NCI-H526 (cell line): ENCODE measurements at places on chromosomes 3 and 15.

- no peak for DNase-seq
Observed at GRCh38 chr15:55868707-55869106, 124.7 kb downstream of the NEDD4 start.

DNA sequence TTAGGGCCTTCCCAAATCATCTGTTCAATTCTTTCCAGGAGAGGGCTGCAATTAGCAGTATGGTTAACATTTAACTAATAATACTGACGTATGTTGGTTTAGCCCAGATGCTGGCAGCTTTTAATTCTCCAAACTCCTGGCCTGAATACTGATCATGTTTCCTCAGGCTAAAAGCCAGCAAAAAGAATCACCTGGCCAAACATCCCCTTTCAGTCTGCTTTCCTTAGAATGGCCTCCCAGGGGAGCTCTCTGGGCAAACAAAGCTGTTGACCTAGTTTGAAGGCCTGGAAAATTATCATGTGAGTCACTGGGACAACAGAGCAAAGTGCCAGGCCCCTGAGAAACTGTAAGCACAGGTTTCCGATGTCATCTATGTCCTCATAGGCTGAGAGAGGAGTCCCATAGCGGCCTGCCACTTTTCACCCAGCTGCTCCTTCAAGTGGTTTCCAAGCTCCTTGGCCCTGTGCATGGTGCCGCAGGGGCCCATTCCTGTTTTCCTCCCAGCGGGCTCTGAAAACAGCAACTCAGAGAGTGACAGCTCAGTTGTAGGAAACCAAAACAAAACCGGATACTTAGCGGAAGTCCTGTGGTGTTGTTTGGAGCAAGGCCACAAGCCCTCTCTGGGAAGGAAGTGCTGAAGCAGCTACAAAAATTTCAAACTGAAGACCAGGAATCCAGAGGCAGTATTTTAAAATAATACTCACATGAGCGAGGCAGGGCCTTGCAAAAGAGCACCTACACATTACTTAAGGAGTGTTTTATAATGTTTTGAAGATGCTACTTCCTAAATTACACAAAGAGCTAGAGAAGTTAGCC lies 36.5 kb upstream of the RAB11A start:
- DNase-seq = peak; percentile 98

DNA sequence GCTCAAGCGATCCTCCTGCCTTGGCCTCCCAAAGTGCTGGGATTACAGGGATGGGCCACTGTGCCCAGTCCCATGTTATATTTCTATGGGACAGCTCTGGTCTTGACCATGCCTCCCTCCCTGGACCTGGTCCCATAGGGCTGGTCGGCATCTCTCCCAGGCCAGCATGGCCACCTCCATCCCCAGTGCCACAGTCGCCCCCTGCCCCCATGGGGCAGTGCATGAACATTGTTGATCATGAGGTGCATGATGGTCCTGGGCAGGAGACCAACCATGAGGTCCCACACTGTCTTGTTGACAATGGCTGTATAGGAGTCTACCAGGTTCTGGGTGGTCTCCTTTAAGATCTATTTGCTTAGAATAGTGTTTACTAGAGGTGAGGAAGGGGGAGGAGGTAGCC lies 6.5 kb downstream of the RPS17 start:
- no peak for DNase-seq

- no peak for DNase-seq
Observed at GRCh38 chr15:90674476-90674875, 42.7 kb upstream of the BLM start.

DNA sequence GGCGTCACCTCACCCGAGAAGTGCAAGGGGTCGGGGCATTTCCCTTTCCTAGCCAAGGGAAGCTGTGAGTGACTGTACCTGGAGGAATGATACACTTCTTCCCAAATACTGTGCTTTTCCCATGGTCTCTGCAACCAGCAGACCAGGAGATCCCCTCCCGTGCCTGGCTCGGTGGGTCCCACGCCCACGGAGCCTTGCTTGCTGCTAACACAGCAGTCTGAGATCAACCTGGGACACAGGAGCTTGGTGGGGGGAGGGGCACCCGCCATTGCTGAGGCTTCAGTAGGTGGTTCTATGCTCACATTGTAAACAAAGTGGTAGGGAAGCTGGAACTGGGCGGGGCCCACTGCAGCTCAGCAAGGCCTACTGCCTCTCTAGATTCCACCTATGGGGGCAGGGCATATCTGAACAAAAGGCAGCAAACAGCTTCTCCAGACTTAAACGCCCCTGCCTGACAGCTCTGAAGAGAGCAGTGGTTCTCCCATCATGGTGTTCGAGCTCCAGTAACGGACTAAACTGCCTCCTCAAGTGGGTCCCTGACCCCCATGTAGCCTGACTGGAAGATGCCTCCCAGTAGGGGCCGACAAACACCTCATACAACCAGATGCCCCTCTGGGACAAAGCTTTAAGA lies 31.4 kb upstream of the ABHD5 start:
- no peak for DNase-seq

DNA sequence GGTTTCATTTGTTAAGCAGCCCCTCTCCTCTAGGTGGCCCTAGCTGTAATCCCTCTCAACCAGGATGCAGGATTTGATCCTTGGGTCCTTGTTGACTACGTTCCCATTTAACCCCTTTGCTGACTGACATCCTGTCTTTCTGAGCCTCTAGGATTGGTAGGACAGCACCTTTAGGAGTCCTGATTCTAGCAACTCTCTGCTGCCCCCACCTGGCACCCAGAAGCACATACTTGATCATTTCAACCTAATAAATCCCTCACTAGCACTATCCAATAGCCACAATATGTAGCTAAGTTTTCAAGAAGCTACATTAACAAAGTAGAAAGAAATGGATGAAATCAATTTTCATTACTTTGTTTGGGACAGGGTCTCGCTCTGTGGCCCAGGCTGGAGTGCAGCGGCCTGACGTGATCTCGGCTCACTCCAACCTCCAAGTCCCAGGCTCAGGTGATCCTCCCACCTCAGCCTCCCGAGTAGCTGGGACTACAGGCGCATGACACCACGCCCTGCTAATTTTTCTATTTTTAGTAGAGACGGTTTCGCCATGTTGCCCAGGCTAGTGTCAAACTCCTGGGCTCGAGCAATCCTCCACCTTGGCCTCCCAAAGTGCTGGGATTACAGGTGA lies 28.3 kb downstream of the RSL24D1 start:
- peak; percentile 81 for DNase-seq

DNA sequence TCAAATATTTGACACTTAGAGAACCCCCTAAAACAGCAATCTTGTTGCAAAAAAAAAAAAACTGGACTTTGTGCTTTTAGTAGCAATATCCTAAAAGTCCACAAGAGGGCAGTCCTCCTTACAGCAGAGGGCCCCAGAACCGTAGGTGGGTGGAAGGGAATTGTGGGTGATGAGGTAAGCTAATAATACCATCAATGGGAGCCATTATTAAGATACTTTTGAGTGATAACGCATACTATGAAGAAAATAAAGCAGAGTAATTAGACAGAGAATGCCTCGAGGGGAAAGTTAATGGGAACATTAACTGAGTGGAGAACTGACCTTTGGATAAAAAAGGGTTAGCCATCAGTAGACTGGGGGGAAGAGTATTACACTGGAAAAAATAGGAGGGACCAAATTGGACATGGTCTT lies 229.9 kb downstream of the THRB start:
- peak; percentile 35 for DNase-seq

- peak; percentile 52 for DNase-seq
Observed at GRCh38 chr15:56920367-56920627, 1.9 kb downstream of the TCF12 start.

- DNase-seq = no peak
Observed at GRCh38 chr3:175108613-175109151, 249.5 kb downstream of the NAALADL2 start.

GRCh38 chr15:61764981-61765380 lies 295.3 kb downstream of the VPS13C start:
- no peak for DNase-seq

DNA sequence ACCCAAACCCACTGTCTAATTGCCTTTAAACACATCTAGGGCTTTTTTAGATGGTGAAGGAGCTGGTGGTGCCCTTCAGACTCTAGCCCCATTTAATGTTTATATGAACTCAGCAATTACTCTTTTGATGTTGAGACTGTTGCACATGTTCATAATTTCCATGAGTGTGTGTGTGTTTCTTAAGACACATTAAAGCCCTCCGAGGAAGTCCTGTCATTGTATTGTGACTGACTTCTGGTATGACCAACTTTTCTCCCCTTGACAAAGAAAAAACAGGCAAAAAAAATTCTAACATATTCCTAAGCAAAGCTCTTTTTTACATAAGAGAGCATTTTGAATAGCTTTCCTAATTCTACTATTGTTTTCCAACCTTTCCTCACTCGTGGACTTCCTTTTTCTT lies 91.6 kb downstream of the FLNB start:
- DNase-seq = no peak

GRCh38 chr3:46667061-46667621 lies 26.3 kb downstream of the ALS2CL start:
- DNase-seq = no peak

- DNase-seq = no peak
Observed at GRCh38 chr3:38127611-38128302, 9.2 kb downstream of the ACAA1 start.

GRCh38 chr3:135213213-135213612 lies 418.2 kb downstream of the EPHB1 start:
- DNase-seq = no peak

DNA sequence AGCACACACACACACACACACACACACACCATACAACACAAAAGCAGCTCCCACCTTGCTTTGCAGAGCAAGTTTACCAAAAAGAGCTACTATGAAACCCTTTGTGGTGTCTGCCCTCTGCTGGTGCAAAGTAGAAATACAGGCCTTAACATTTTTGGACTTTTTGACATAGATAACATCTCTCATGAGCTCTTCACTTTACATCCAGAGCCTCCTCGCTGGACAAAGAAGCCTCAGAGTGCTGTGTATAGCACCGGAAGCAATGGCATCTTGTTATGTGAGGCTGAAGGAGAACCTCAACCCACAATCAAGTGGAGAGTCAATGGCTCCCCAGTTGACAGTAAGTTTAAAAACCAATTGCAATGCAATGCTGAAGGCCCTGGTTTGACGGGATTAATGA lies 157.9 kb downstream of the CHL1 start:
- peak; percentile 79 for DNase-seq

DNA sequence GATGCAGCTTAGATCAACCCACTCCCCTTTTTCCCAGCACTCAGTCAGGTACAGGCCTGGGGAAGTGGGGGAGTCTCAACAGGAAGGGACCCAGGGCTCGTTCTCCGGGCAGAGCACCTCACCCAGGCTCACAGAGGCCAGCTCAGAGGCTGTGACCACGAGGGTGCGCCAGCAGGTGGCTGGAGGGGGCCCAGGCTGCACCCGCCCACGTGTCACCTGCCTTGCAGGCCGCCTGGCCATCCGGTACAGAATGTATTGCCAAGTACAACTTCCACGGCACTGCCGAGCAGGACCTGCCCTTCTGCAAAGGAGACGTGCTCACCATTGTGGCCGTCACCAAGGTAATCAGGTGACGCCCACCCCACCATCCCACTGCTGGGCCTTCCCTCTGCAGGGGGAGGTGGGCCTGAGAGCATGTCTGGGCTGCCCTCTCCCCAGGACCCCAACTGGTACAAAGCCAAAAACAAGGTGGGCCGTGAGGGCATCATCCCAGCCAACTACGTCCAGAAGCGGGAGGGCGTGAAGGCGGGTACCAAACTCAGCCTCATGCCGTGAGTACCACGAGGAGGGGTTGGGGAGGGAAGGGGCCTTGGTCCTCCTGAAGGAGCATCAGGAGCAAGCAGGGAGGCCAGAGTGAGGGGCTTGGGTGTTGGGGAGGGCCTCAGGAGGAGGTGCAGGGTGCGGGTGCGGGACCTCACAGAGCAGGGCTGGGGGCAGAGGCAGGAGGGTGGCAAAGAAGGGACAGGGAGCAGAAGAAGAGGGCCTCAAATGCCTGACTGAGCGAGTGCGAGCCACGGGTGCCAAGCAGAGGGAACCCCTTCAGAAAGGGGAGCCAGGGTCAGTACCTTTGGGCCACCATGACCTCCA lies 14.0 kb upstream of the LMAN1L start:
- DNase-seq = no peak

- no peak for DNase-seq
Observed at GRCh38 chr15:72970933-72971760, 81.1 kb upstream of the NEO1 start.

- DNase-seq = no peak
Observed at GRCh38 chr15:73900095-73900712, 26.1 kb upstream of the LOXL1 start.

- DNase-seq = no peak
Observed at GRCh38 chr3:77081240-77081661, 41.4 kb downstream of the ROBO2 start.

DNA sequence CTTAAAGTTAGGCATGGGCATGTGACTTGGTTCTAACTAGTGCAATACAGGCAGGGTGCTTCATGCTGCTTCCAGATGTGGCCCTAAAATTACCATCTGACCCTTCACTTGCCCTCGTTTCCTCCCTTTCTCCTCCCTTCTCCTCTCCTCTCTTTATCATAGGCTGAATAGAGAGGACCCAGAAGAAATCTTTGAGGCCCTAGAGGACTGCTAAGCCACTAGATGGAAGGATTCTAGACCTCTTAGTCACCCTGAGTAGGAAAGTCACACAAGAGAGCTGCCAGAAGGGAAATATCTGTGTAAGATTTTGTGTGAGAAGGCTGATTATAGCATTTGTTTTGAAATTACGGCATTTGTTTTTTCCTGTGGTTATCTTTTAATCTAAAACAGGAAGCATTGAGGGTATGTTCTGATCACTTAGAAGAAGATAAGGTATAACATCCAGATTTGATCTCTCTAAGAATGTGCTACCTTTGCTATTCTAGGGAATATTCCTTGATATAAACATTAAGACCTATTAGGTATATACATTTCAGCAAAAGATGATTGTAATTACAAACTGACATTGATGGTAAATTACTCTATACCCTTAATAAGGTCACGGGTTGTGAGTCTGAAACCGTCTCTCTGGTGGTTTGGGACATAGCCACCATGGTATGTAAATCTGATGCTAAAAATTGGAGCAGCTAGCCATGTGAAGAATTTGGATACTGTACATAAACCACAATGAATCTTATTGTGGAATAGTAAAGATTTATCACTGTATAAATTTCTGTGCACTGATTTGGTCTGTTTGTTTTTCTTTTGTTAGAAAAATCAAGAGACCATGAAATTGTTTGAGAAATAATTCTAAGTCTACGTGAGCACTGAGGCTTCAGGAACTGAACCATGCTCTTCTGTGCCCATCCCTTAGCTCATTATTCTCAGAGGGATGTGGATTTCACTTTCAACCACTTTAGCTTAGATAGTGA lies 84.1 kb downstream of the TP63 start:
- no peak for DNase-seq

DNA sequence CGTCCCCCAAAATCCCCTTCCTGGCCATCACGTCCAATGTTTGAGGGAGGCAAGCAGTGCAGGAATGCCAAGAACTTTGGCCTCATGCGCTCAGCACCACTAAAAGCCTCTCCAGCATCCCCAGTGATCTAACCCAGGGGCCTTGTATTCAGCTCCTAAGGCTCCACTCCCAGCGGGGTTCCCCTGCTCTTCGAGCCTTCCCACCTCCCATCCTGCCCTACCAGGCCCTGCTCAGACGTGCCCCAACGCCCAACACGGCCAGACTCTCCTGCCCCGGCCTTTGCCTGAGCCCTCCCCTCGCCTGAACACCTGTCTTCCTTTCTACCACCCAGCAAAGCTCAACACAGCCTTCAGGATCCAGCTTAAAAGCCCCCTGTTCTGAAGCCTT lies 30.5 kb downstream of the PLXND1 start:
- DNase-seq = no peak

- no peak for DNase-seq
Observed at GRCh38 chr15:72033285-72033684, 84.7 kb downstream of the MYO9A start.
